Aortic smooth muscle cell (primary cell): ENCODE measurements at places on chromosomes 4 and X. TPM values are rescaled to one million over a fixed set of nuclear protein-coding genes. Genes with fewer than 3 reads are reported as not detected.

The SMIM20 gene
- 23.5 and 26.9 TPM in 2 replicates for total RNA-seq

The TRAM1L1 gene
- 0.50 and 0.53 TPM in 2 replicates for total RNA-seq

The PHEX gene
- 0.66 and 1.5 TPM in 2 replicates for total RNA-seq

The BEX5 gene
- 0.92 TPM in 1 of 2 replicates, not detected in the other for total RNA-seq

The IL9R gene
- total RNA-seq = 0.12 and 0.13 TPM in 2 replicates

The AMTN gene
- total RNA-seq = 0.12 TPM in 1 of 2 replicates, not detected in the other

The MXD4 gene
- total RNA-seq = 60.5 and 64.5 TPM in 2 replicates

The FOXO4 gene
- 4.2 and 4.9 TPM in 2 replicates for total RNA-seq

The CFI gene
- 5.2 and 9.3 TPM in 2 replicates for total RNA-seq

The DCHS2 gene
- under 0.01 and 0.87 TPM in 2 replicates for total RNA-seq

The KLB gene
- under 0.01 and 0.06 TPM in 2 replicates for total RNA-seq

The GAGE13 gene
- not detected in 2 replicates for total RNA-seq
